Kidney (tissue), 22 donors: ENCODE measurements at places on chromosomes 3 and 15.

DNA sequence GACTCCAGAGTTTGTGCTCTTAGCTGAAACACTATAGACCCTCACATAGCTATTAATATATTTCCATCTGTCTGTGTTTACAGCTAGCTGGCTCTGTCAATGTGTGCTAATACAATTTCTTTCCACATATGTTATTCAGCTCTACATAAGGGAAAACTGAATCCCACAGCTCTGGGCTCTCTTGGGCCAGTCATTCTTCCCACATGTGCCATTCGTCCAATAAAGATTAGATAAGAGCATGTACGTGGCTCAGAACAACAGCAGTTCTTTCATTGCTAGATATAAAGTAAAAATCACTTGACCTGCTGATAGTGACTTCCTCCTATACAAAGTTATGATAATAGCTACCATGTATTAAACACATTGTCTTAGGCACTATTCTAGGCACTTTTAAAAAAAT lies 2.8 kb upstream of the ILDR1 start:
- H3K36me3 ChIP-seq = no peaks in the 10 kb centered on the region
- H3K4me3 ChIP-seq = no peak overlapping the region
- H3K4me1 ChIP-seq = no peaks in the 10 kb centered on the region
- no peaks in the 10 kb centered on the region for H3K27me3 ChIP-seq
- DNase-seq = no peak
- no peak overlapping the region for H3K27ac ChIP-seq

DNA sequence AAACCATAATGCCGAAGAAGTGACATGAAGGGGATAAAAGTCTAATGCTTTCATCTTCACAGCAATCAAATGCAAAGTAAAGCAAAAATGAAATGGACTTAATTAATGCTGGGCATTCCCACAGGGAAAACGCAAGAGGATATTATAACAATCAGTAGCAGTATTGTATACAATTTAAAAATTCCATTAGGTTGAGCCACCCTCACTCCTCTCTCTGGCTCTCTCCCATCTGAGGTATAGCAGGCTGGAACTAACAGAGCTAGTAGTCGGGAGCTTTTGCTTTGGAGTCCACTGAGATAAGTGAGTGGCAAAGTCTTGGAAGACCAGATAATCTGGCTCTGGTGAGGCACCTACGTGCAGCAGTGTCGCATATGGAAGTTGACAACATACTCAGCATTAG lies 33.9 kb downstream of the DET1 start:
- no peaks in the 10 kb centered on the region for H3K27me3 ChIP-seq
- no peak for DNase-seq
- peaks cover 23% of the 10 kb centered on the region for H3K36me3 ChIP-seq
- H3K4me3 ChIP-seq = no peak overlapping the region

DNA sequence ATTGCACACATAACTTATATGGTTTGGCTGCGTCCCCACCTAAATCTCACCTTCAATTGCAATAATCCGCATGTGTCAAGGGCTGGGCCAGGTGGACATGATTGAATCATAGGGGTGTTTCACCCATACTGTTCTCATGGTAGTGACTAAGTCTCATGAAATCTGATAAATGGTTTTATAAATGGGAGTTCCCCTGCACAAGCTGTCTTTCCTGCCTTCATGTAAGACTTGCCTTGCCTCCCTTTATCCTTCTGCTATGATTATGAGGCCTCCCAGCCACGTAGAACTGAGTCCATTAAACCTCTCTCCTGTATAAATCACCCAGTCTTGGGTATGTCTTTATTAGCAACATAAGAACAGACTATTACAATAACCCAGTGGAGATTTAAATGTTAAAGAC lies 653.9 kb downstream of the ROBO1 start:
- no peaks in the 10 kb centered on the region for H3K4me1 ChIP-seq
- no peaks in the 10 kb centered on the region for H3K27me3 ChIP-seq
- H3K36me3 ChIP-seq = no peaks in the 10 kb centered on the region
- no peak overlapping the region for H3K4me3 ChIP-seq

GRCh38 chr15:80266745-80267144 lies 14.7 kb upstream of the CTXND1 start:
- no peak overlapping the region for H3K4me3 ChIP-seq
- H3K27ac ChIP-seq = no peak overlapping the region
- H3K36me3 ChIP-seq = no peaks in the 10 kb centered on the region
- no peaks in the 10 kb centered on the region for H3K27me3 ChIP-seq

GRCh38 chr3:131731709-131732108 lies 228.9 kb upstream of the MRPL3 start:
- H3K4me3 ChIP-seq = no peak overlapping the region
- no peaks in the 10 kb centered on the region for H3K27me3 ChIP-seq
- no peaks in the 10 kb centered on the region for H3K36me3 ChIP-seq
- no peak for DNase-seq
